Esophagus muscularis mucosa (tissue), 4 donors: ENCODE measurements at places on chromosomes 7 and 10. TPM values are rescaled to one million over a fixed set of nuclear protein-coding genes. Genes with fewer than 3 reads are reported as not detected.

- H3K36me3 ChIP-seq: no peaks in the 10 kb centered on the region
- H3K27ac ChIP-seq: no peak overlapping the region
- no peaks in the 10 kb centered on the region for H3K4me1 ChIP-seq
- no peak overlapping the region for H3K4me3 ChIP-seq
These were observed 524.3 kb downstream of the TCERG1L start for GRCh38 chr10:130787243-130787642.

- no peak overlapping the region for H3K4me3 ChIP-seq
- H3K27me3 ChIP-seq: no peaks in the 10 kb centered on the region
- DNase-seq: no peak
- H3K27ac ChIP-seq: no peak overlapping the region
These were observed 150.9 kb downstream of the ANK3 start for GRCh38 chr10:60238759-60239100.

DNA sequence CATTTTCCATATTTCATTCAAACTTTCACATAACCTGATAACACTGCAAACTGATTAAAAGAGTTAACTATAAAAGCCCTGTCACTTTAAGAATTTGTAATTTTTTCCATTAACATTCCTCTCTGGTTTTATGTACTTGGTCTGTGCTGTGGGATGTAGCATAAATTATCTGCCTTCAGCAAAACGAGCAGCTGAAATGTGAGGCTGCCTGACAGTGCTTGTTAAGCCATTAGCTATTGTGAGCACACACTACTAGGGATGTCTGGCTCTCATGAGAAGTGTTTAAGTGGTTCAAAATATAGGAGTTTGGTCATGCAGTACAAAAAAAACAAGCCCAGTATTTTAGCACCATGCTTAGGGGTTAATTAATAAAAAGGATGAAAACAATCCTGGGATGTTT lies 63.0 kb downstream of the HOXA1 start:
- no peak overlapping the region for H3K4me3 ChIP-seq
- peaks cover 15% of the 10 kb centered on the region for H3K4me1 ChIP-seq

DNA sequence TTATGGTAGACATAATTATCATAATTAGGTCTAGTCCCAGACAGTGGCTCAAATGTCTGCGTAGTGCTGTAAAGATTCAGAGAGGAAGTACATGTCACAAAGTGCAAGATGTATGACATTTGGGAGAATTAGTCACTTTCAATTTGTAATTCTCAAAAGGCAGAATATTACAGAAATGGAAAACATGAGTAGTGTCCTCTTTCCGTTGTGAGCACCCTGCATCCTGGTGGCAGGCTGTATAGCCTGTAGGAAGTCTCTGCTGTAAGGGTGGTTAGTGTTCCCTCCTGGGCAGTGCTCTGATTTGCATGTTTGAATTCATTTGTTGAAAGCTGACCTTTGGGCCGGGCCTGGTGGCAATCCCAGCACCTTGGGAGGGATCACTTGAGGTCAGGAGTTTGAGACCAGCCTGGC lies 17.0 kb downstream of the CDK14 start:
- no peaks in the 10 kb centered on the region for H3K4me1 ChIP-seq
- H3K4me3 ChIP-seq: no peak overlapping the region
- H3K27me3 ChIP-seq: no peaks in the 10 kb centered on the region
- H3K27ac ChIP-seq: no peak overlapping the region
- no peaks in the 10 kb centered on the region for H3K36me3 ChIP-seq
- no peak for DNase-seq

DNA sequence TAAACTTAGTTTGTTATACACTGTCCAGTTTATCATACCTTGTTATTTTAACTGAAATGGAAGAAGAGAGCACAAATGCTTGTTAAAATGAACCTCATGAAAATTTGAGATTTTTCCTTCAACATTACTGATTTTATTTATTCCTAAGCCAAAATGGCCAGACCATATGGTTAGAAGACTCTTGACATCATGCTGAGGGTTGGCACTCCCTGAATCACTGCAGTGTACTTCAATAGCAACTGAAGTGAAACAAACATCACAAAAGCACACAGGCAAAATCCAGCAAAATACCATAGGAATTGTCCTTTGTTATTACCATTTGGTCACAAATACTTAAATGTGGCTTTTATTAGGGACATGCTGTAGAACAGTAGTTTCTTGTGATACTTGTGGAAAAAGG lies 347.8 kb downstream of the NXPH1 start:
- no peak overlapping the region for H3K27ac ChIP-seq
- no peak overlapping the region for H3K4me3 ChIP-seq
- DNase-seq: no peak
- no peaks in the 10 kb centered on the region for H3K4me1 ChIP-seq
- no peaks in the 10 kb centered on the region for H3K27me3 ChIP-seq

DNA sequence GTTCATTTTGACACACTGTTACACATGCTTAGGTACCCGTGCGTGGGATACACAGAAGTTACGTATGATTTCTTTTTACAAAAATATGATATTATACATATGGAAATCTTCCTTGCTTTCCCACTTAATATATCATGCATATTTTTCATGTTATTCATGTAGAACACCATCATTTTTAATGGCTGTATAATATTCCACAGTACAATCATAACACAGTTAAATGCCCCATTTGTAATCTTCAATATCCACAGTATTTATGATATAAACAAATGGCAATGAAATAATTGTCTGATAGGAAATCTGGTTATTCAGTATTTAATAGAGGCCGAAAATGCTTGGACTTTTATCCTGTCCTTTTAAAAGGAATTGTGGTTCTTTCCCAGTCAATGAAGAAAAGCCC lies 23.2 kb downstream of the VIPR2 start:
- no peak overlapping the region for H3K4me3 ChIP-seq
- peaks cover 12% of the 10 kb centered on the region for H3K4me1 ChIP-seq
- no peak for DNase-seq
- no peaks in the 10 kb centered on the region for H3K36me3 ChIP-seq
- no peaks in the 10 kb centered on the region for H3K27me3 ChIP-seq
- H3K27ac ChIP-seq: no peak overlapping the region

DNA sequence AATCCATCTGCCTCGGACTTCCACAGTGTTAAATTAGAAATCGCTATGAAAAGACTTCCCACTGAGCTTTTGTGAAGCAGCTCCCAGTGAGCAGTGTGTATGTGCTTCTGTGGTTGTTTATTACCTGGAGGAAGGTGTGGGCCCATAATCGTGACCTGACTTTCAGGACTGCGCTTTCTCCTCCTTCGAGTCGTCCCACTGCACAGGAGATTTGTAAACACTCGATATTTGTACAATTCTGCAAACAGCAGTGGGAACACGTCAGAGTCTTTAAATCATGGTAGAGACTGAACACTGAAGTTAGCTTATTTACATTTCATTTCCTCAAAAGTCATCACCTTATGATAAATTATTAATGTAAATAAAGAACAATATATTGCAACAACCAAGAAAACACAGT lies 171.4 kb downstream of the ITGA8 start:
- no peak for DNase-seq
- H3K27ac ChIP-seq: no peak overlapping the region
- no peaks in the 10 kb centered on the region for H3K27me3 ChIP-seq
- no peaks in the 10 kb centered on the region for H3K36me3 ChIP-seq
- H3K4me1 ChIP-seq: no peaks in the 10 kb centered on the region

GRCh38 chr7:53800746-53801145 lies 741.4 kb upstream of the VSTM2A start:
- no peaks in the 10 kb centered on the region for H3K36me3 ChIP-seq
- DNase-seq: no peak
- H3K27ac ChIP-seq: no peak overlapping the region
- no peaks in the 10 kb centered on the region for H3K4me1 ChIP-seq
- H3K27me3 ChIP-seq: no peaks in the 10 kb centered on the region
- H3K4me3 ChIP-seq: no peak overlapping the region

ZNF33A gene
- 27.8 TPM for total RNA-seq
